ENCODE measurements at places on chromosomes 11 and 22.

DNA sequence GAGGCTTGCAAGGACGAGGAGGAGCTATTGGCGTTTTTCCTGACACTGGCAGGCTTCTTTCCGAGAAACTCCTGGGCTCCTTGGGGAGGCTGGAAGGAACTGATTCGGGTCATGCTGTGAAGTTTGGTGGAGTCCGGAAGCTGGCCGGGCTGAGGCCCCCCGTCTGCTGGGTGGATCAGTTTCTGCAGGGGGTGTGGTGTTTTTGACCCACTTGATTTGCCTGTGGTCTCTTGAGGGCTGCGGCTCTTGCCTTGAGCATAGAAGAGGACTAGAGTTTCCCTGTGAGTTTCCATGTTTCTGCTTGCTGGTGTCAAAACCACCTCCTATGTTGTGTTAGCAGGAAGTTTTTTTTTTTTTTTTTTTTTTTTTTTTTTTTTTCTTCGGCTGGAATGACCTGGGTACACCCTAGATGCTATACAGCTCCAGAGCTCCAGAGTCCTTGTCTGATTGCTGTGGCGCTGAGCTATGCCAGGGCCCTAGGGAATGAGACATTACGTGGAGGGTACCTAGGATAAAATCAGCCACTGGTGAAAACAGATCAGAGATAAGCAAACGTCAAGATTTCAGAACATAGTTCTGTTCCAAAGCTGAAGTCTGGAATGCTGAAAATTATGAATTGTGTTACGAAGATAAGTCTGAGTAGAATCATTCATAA, 728 bp downstream of the TBC1D22A start:
- no peak for DNase-seq

- peak; percentile 79 for DNase-seq
These were observed at the start of gene GRIA4 for GRCh38 chr11:105609832-105610781. GRIA4 (plus strand) TSS chr11:105610073; CDS start chr11:105610998, 925 bp downstream.

DNA sequence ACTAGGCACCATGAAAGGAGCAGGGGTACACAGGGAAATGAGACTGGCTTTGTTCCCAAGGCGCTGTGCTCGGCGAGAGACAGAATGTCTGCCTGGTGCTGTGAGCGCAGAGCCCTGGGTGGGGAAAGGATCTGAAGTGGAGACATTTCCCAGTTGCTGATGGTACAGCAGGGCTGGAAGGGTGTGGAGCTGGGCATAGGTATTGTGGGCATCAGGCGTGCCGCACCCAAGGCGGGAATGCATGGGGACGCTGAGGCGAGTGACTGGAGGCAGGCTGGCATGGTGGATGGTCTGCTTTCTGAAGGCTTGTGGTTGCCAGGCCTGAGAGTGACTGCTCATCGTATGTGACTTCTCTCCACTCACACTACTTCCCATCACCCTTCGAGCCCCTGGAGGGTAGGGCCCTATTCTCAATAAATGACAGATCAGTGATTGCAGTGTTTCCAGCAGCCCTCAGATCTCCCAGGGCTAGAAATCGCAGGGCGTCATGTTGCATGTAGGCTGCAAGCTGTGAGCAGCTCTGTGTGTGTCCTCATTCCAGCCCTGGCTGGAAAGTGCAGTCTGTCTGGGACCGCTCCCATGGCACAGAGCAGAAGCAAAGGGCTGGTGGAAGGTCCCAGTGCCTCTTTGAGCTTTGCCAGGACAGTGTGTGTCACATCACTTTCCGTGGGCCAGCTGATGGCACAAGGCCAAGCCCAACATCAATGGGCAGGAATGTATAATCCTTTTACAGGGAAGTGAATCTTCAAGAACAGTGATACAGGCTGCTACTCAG, 67.7 kb downstream of the TBC1D22A start:
- no peak for DNase-seq

- no peak for DNase-seq
These were observed 2.9 kb downstream of the SF3B2 start for GRCh38 chr11:66055021-66055420.

- peak; percentile 56 for DNase-seq
These were observed 18.0 kb upstream of the IL17REL start for GRCh38 chr22:50030297-50031188.

DNA sequence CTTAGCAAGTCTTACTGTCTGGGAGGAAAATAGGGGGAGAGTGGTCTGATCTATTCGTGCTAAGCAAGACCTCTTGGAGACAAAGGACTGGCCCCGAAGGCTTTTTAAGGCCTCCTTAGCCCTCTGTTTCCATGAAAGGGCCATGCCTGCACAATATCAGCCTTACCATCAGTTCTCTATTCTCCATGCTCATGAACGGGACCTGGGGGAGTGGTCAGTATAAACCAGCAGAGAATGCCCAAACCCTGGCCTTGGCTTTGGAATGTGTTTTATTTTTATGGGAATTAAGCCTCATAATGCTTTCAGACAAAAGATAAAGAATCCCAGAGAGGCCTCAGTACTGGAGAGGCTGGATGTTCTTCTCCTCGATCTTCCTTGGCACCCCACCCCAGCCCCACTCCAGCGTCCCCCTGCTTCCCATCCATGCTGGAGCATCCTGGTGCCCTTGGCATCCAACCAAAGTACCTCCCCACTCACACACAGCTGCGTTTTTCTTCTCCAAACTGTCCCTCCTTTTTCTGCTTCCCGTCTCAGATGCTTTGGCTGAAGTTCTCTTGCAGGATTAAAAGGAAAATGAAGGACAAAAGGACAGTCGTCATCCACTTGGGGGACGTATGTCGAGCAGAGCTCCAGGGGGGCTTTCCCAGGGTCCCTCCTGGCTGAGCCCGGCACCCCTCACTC, 18.6 kb downstream of the FXYD6 start:
- DNase-seq: no peak

- no peak for DNase-seq
These were observed 12.7 kb downstream of the TMEM45B start for GRCh38 chr11:129828301-129828836.

DNA sequence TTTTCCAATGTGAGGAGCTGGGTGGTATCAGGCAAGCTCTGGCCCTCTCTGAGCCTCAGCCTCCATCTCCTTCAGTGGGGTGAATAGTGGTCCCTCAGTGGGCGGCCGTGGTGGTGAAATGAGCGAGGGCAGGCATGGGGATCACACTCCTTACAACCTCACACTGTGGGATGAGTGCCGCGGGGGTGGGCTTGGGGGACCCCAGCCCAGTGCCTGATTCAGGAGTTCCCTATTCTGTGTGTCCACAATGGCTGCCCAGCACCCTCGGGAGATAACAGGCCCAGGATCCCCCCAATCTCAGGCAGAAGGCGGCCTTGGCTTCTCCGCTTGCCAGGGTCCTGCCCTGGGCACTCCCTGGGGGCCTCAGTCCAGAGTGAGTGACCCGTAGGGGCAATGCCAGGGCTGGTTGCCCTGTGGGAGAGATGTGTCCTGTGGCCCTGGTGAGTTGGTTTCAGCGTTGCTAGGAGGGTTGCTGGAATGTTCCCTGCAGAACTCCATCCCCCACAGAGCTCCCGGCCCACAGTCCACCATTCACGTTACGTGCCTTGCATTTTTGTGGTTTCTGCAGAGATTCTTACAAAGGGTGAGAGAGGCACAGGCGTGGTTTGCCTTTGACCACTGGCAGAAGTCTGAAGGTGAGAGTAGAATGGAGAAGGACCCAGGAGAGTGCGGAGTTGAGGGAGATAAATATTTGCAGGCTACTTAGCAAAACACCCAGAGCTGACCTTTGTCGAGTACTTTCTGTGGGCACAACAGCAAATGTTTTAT, 2.9 kb downstream of the ALDH3B1 start:
- DNase-seq: no peak

DNA sequence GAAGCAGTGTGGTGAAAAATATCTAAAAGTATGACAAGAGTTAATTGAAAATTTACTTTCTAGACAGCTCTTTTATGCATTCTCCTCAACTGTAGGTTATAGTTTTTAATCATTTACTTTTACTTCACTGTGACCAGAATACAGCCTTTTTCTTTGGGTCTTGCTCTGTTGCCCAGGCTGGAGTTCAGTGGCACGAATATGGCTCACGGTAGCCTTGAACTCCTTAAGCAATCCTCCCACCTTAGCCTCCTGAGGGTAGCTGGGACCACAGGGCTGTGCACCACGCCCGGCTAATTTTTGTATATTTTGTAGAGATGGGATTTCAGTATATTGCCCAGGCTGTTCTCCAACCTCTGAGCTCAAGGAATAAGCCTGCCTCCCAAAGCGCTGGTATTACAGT, 5.3 kb downstream of the SC5D start:
- DNase-seq: no peak

DNA sequence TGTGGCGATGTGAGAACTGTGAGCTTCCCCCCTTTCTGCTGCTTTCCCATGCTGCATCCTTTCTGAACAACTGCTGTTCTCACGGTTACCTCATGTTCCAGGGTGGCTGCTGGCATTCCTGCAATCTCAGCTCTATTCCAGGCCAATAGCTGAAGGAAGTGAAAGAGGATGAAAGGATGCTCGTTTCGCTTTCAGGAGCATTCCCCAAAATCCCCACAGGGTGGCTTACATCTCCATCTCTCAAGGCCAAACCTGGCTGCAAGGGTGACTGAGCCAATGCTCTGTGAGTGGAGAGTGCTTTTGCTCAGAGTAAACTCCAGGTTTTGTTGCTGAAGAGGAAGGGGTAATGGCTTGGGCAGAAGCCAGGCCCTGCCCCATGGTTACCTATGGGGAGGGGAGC, 848.2 kb downstream of the BRD1 start:
- no peak for DNase-seq

DNA sequence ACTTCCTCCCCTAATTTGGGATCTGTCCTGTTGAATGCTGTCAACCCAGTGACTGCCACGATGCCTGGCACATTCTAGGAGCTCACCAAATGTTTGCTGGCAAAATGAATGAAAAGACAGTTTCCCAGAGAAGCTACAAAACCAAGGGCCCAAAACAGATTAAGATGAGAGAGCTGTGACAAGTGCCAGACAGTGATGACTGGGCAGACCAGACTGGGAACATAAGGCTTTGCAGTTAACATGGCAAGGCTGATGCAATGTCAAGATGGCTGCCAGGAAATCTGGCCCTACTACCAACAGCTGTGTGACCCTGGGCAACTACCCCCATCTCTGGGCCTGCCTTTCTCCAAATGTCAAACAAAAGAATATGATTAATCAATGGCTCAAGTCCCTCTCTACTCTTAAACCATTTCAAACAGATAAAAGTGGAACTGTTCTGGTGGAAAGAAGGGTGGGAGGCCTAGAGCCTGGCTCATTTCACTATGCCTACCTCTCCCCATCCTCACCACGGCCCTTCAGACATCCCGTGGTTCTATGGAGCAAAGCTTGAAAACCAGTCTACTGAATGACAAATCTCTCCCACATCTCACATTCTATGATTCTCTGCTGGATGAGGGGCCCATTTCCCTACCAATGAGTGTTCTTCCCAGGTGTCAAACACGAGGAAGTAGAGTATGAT, 12.8 kb downstream of the AP1B1 start:
- DNase-seq: no peak

DNA sequence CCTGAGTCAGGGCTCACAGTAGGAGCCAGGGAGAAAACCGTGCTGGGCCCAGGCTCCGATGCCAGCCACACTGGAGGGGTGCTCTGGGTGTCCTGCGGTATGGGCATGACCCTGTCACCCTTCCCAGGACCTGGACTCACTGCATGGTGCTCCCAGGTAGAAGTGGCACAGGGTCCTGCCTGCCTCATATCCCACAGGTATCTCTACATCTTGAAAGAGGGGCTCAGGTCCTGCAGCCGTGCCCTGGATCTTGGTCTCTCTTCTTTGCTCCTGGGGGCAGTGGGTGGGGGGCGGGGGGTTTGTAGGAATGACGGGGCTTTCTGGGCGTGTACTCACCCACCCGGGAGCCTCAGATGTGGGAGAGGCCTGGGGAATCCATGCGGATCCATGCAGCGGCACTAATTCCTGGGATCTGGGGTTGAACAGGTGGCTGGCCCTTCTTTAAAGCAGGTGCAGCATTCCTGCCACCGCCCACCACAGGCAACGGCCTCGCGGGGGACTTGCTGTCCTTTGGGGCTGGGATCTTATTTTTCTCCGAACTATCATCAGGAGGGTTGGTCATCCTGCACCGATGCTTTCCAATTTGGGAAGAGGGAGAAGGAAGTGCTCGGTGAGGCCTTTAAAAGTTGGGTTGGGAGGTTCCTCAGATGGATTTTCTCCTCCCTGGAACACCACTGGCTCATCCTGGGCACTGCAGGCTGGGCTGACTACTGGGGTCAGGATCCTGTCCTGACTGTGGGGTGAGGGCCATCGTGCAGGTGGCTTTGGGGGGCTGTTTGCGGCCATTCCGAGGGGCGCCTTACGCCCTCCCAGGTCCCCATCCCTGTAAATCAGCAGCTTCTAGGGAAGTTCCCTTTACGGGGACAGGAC, 886.4 kb downstream of the BRD1 start:
- DNase-seq: no peak

GRCh38 chr11:129426776-129427175, 51.1 kb downstream of the BARX2 start:
- DNase-seq: no peak

GRCh38 chr11:118417801-118418200, 16.4 kb downstream of the ATP5MG start:
- DNase-seq: no peak

GRCh38 chr11:46348566-46349401, 1.5 kb downstream of the DGKZ start:
- DNase-seq: peak; percentile 77

- no peak for DNase-seq
These were observed 66.5 kb upstream of the CLDN5 start for GRCh38 chr22:19590696-19591095.

- no peak for DNase-seq
These were observed 56.3 kb upstream of the TNRC6B start for GRCh38 chr22:40121461-40121860.

DNA sequence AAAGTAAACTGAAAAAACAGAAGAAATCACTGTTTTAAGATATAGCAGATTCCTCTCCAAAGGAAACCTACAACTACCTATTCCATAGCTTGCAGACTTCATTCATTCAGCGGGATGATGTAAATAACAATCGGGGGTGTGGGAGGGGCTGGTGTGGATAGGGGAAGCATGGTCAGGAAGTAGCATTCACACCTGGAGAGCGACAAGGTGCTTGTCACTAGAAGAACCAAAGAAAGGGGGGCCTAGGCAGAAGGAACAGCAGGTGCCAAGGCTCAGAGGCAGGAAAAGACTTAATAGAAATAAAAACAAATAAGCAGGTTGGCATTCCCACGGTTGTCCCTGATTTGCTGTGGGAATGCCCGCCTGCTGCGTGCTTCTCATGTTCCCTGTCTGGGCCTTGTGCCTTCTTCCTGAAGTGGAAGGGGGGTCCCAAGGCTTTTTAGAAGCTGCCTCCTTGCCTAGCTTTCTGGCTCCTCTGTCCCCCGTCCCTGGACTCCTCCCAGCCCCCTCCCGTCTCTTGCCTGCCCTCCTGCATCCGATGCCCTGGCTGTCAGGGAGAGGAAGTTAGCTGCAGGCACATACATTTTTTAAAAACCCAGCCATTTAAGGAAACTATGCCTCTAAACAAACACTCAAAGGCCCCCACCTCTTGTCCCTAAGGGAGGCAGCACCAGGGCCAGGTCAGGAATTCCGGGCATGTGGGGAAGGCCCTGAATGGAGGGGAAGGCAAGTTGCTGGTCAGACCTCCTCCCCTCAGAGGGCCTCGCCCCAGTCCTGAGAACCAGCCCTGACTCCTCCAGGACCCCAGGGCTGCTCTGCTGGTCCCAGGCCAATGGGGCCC, 54.7 kb upstream of the PRDM11 start:
- no peak for DNase-seq
